ENCODE measurements at places on chromosomes 2 and 18. TPM values are rescaled to one million over a fixed set of nuclear protein-coding genes. Genes with fewer than 3 reads are reported as not detected.

The PDE1A gene
- not detected for total RNA-seq

The LHCGR gene
- not detected for total RNA-seq

The DGUOK gene
- 92.5 TPM for total RNA-seq

The NAT8 gene
- not detected for total RNA-seq

The DHX57 gene
- 21.7 TPM for total RNA-seq

The EFEMP1 gene
- 440 TPM for total RNA-seq

The CTLA4 gene
- total RNA-seq, result not detected

The IL1F10 gene
- total RNA-seq, result not detected

The KIAA2012 gene
- total RNA-seq, result under 0.01 TPM

The KCNF1 gene
- total RNA-seq, result 0.54 TPM

The FBXO15 gene
- 0.73 TPM for total RNA-seq

Data from mammary epithelial cell (primary cell).